ENCODE measurements at places on chromosomes 12 and 14.
A peak's percentile ranks its signal among the peaks of the same experiment; 100 is the strongest.

DNA sequence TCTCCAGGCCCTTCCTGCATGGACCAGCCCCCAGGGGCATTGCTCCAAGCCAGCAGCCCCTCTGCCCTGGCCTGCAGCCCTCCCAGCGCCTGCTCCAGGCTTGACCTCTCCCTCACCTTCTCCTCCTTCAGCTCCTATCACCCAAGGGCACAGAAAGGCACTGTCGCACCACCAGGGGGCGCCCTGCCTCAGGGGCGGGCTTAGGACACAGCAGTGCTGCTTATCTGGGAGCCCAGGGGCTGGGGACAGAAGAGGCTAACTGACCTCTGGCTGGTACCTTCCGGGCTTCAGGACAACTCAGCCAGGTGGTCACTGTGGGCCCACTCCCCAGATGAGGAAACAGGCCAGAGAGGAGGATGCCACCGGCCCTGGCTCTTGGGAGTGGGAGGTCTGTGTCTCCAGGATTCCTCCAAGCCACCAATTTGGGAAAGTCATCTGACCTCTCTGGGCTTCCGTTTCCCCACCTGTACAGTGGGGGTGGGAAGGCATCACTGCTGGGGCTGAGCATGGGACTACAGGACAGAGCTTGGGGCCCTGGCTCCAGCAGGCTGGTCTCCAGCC is 25.3 kb upstream of the GPR132 start:
- peak; percentile 90 for DNase-seq

DNA sequence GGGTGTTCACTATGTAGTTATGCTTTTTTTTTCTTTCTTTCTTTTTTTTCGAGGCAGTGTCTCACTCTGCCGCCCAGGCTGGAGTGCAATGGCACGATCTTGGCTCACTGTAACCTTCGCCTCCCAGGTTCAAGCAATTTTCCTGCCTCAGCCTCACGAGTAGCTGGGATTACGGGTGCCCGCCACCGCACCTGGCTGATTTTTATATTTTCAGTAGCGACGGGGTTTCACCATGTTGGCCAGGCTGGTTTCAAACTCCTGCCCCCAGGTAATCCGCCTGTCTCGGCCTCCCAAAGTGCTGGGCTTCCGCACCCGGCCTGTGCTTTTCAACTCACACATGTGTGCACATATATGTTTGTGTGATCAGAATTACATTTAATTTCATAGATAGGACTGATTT is 38.9 kb upstream of the AMN start:
- DNase-seq, result no peak

DNA sequence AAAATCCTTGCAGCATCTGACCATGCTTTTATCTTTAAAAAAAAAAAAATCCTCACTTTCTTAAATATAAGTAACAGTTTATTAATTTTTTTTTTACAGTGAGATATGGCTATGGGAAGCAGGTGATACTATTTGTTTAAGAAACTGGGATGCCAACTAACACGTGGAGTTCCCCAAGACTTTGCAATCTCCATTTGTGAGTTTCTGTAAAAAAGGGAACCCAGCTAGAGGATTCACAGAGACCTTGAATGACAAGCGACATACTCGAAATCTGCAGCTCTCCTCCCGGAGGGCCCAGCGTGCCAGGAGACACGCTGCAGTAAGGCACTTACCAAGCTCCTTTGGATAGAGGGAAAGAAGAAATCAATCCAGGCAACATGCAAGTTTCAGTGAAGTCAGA is 30.1 kb downstream of the SLC15A4 start:
- no peak for DNase-seq

DNA sequence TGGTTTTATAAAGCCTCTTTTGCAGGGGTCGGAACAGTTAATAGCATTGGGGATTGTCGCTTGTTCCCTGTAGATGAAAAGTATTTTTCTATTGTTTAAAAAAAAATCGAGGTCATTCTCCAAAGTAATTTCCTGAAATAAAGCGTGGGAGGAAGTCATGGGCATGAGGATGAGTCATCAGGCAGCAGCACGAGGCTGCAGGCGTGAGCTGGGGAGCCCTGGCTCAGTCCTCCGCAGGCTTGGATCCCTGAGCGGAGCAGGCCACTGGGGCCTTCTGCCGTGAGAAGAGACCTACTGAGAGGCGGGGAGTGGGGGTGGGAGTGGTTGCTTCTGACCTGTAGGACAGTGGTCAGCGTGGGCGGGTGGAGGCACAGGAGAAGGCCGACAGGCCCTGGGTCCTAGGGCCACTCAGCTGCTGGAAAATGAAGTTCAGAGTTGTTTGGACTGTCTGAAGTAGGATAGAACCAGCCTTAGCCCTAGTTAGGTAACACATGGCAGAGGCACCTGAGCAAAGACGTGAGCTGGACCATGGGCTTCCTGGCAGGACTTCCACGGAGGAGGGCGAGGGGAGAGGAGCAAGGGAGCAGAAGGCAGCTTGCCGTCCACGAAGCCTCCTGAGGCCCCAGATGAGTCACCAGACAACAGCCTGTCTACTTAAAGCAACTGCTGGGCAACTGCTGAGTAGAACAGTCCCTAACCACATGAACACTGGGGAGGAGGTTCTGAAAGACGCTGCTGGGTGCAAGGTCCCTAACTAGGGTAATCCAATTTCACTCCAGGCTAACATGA is 21.1 kb upstream of the LGALS3 start:
- no peak for DNase-seq

GRCh38 chr12:34604227-34604626 is 581.9 kb downstream of the ALG10 start:
- no peak for DNase-seq

- DNase-seq, result no peak
Observed at GRCh38 chr12:84077679-84078078, 834.9 kb downstream of the SLC6A15 start.

GRCh38 chr12:99259040-99259934 is 388.3 kb upstream of the GARIN6 start:
- DNase-seq, result no peak

DNA sequence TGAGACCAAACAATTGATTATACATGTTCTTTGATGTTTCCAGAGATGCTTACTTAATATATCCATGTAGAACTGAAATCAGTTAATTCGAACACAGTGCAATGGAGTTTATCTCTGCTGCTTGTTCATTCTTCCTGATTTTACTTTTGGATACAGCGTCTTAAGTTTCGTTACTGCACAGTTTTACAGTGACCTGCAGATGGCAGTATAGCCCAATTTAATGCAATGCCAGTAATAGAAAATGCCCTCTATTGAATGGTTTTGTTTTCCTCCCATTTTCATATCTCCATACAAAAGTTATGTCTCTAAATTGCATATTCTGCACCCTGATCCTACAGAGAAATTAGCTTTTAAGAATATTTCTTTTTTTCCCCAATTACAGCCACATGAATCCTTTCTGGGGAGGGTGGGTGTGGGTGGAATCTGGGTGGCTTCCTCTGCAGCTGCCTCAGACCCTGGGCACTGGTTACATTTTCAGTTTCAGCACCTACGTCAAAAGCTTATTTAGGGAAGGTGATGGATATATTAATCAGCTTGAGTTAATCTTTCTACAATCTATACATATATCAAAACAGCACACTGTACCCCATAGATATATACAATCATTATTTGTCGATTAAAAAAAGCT is 101.1 kb upstream of the DCD start:
- peak; percentile 59 for DNase-seq

- DNase-seq, result no peak
Observed at GRCh38 chr12:11902525-11902875, 168.2 kb upstream of the BCL2L14 start.

DNA sequence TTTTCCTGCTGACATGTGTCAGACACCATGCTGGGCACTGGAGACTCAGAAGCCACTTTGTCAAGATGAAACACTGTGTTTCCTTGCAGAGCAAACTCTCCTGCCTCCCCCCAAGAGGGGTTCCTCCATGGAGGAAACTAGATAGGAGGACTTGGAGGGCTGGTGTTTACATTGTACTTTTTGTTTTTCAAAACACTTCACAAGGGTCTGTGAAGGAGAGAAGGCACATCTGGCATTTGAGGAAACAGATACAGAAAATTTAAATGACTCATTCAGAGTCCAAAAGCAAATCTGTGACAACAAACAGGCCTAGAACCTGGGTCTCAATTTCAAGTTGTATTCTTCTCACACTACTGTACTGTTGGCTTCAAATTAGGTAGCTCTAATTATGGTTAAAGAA is 6.7 kb upstream of the CDKL1 start:
- DNase-seq, result peak; percentile 16

- DNase-seq, result no peak
Observed at GRCh38 chr12:25979563-25979962, 21.1 kb downstream of the RASSF8 start.

DNA sequence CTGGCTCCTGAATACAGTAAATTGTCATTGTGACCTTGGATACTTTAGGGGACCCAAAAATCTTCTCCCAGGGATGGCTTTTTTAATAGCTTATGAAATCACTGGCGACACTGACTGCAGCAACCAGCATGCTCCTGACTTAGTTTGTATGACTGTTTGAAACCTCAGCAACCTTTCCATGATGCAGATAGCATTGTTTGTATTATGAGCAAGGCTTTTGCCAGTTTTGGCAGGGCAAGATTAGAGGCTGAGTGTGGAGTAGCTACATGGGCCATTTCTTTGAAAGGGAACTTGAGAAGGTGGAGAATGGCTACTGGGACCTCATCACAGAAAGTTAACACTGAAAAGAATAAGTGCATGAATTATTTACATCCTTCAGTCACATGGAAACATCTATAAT is 50.9 kb downstream of the SLC4A8 start:
- DNase-seq, result no peak

DNA sequence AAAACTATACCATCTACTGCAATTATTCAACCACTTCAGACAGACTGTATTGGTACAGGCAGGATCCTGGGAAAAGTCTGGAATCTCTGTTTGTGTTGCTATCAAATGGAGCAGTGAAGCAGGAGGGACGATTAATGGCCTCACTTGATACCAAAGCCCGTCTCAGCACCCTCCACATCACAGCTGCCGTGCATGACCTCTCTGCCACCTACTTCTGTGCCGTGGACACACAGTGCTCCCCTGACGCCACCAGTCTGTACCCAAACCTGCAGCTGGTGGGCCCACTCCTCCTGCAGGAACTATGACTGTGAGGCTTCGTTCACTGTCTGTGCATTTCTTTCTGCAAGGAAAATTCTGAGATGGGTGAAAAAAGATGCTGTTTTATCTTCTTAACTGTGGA is 284.7 kb downstream of the DAD1 start:
- DNase-seq, result no peak

GRCh38 chr12:9032202-9032964 is 43.0 kb downstream of the KLRG1 start:
- no peak for DNase-seq

DNA sequence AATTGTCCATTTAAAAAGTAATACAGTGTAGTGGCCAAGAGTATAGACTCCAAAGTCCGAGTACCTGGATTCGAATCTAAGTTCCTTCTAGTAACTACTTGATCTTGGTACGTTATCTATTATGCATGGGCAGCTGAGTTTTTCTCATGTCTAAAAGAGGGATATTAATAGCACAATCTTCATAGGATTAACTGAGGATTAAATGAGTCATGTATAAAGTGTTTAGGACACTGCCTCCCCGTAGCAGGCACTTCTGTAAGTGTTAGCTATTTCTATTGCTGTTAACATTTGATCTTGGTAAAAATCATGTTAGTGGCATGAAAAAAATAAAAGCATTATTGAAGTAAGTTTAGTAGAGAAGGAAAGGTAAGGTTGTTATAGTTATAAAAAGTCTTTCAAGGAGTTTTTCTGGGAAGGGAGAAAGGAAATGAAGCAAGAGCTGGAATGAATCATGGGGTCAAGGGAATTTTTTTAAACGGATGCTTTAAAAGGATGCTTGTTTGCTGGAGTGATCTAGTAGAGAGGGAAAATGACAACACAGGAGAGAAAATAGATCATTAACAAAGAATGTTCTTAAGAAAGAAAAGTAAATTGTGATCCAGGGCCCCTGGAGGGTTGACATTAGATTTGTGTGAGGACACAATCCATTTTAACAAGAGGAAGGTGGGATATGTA is 502.2 kb upstream of the USP15 start:
- DNase-seq, result no peak

- DNase-seq, result no peak
Observed at GRCh38 chr12:29589851-29590250, 92.4 kb upstream of the OVCH1 start.

DNA sequence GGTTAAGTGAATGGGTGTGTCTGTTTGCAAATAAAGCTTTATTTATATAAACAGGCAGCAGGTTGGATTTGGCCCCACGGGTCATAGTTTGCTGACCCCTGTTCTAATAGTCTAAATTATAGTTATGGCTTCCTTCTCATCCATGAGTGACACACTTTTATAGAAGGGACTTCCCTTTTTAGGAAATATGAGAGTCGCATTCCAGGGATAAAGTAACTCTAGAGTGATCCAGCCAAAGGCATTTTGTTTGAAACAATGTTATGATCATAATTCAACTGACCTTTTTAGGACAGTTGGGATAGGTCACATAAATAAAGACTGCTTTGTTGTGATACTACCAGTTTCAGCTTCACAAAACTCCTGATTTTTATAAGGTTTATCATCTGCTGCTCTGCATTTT is 87.9 kb downstream of the ALX1 start:
- no peak for DNase-seq

DNA sequence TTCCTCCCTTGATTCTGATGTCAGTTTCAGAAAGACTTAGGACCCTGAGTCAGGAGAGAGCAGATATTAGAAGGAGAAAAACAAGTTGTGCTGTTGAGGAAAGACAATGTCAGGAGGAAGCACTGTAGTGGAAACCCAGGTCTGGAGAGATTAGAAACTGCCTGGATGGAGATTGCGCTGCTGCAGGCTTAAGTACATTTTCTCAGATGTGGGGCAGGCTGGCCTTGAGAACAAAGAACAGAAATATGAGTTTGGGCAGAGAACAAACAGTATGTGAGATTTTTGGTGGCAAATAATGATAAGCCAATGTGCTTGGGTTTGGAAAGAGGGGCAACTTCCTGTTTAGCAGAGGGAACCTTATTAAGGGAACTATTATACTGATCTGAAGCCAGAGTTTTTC is 74.3 kb upstream of the PRMT8 start:
- DNase-seq, result no peak

GRCh38 chr12:12700254-12700653 is 4.3 kb upstream of the GPR19 start:
- no peak for DNase-seq

GRCh38 chr14:75514673-75515628 is 7.3 kb upstream of the BATF start:
- DNase-seq, result no peak

GRCh38 chr14:90629471-90629870 is 186.8 kb downstream of the TTC7B start:
- DNase-seq, result no peak

DNA sequence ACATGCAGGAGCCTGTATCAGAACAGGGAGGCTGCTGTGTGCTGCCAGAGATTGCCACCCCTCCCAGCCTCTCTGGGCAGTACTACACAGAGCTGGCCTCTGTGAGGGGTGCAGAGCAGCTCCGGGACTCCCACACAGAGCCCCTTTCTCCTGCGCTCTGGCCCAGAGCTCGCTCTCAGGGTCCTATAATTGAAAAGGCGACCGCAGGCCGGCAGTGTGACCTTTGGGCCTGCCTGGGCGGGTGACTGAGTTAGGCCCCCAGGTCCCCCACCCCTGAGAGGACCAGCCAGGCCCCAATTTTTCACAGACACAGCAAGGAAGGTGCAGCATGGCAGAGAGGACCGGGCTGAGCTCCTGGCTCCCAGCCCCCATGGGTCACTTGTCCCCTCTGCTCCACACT is 136.4 kb downstream of the ZFP36L1 start:
- no peak for DNase-seq

GRCh38 chr14:57749267-57749666 is 116.6 kb downstream of the SLC35F4 start:
- DNase-seq, result no peak

Measured in NCI-H1694 treated with DMSO at 0.1 percent for 48 hours (cell line).